Stimulated activated CD4-positive, alpha-beta T cell treated with anti-CD3 and anti-CD28 coated beads, Interleukin-1b, Interleukin-23, amount 100 ng/mL, for 4 hours (primary cell): ENCODE measurements at places on chromosomes 16 and 17.

DNA sequence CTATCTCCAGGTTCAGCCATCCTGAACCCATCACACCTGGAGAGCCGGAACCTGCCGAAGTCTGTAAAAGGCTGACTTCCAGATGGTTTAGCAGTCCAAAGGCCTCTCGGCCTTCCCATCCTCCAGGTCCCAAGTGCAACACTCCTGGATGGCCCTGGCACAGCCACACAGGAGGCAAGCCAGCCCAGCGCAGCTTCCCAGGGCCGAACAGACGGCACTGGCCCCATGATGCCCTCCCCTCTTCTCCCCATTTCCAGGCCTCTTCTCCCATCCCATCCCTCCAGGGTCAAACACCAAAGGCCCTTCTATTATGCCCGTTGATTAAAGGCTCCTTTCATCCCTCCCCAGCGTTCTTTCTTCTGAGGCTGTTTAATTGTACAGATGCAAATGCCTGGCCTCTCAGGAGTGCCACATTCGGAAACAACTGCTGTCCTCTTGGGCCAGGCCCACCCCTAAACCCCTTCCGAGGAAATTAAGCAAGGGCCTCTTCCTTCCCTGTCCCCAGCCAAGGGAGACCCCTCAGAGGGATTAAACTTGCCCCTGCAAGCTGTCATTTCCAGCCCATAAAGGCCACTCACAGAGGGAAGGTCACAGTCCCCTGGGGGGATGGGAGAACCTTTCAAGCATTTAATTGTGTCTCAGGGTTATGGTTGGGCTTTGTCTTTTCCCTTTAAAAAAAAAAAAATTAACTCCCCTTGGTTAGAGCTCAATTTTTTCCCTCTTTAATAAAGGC, 30.8 kb downstream of the AXIN2 start:
- no peak for DNase-seq

DNA sequence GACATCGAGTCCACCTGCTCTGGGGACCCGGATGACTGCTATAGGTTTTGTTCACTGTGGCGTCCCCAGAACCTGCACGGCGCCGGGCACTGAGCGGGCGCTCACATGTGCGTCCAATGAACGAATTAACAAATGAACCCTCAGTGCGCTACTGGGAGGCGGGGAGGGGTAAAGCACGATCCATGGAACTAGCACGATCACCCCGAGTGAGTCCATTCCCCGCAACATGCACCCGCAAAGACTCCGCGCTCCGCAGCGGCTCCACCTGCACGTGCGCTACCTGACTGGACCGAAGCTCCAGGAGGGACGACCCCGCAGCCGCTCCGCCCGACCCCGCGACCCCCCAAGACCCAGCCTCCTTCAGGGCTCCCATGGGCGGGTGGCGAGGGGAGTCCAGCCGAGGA, 491 bp downstream of the TRAP1 start:
- peak; percentile 40 for DNase-seq

DNA sequence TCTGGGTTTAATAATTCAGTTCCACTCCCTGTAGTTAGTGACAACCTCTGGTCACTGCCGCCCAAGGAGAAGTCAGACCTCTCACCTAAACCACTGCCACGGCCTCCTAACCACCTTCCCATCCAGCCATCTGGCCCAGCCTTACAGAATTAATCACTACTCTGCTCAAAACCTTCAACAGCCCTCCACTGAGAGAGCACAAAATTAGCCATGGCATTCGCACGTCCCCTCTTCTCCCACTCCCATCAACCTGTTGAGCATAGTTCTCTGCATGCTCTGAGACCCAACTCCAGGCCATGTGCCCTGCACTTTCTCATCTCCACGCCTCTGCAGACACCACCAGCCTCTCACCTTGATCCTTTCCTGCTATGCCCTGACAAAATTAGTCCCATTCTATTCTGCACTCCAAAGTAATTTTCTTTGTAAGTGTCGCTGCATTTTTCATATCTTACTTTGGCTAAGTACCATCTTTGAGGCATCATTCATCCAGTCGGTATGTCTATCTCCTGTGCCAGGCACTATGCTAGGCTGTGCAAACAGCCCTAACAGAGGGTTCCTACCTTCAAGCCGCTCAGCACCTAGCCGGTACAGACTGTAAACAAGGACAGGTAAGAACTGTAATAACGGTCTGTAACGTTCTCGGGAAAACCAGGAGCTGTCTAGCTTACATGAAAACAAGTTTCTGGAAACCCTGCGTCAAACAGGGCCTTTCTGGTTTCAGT, 963 bp downstream of the COPRS start:
- no peak for DNase-seq

DNA sequence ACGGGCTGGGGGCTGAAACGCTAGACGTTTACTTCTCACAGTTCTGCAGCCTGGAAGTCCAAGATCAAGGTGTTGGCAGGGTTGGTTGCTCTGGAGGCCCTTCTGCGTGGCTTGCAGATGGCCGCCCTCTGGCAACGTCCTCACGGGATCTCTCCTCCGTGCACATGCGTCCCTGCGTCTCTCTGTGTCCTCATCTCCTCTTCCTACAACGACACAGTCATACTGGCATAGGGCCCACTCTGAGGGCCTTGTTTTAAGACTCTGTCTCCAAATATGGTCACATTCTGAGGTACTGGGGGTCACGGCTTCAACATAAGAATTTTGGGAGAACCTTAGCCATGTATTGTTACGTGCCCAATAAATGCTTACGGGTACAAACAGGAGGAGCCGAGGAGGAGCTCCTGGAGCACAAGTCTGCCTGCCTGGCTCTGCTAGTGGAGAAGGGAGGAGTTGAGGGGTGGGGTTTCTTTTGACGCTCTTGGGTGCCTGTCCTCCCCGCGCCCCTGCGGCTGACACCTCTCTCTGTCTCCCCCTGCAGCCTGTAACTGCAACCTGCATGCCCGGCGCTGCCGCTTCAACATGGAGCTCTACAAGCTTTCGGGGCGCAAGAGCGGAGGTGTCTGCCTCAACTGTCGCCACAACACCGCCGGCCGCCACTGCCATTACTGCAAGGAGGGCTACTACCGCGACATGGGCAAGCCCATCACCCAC, 141.1 kb downstream of the NTN1 start:
- no peak for DNase-seq

GRCh38 chr16:78170494-78170933, 71.1 kb downstream of the WWOX start:
- no peak for DNase-seq

DNA sequence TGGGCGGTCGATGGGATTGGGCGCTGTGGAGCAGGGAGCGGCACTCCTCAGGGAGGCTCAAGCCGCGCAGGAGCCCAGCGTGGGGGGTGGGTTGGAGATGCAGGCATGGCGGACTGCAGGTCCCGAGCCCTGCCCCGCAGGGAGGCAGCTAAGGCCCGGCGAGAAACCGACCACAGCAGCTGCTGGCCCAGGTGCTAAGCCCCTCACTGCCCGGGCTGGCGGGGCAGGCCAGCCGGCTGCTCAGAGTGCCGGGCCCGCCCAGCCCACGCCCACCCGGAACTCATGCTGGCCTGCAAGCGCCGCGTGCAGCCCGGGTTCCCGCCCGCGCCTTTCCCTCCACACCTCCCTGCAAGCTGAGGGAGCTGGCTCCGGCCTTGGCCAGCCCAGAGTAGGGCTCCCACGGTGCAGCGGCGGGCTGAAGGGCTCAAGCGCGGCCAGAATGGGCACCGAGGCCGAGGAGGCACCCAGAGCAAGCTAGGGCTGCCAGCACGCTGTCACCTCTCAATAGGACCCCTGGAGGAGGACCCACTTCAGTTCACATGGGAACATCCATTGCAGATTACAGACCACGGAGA, 20.5 kb upstream of the METTL16 start:
- DNase-seq = no peak

GRCh38 chr17:39208893-39209292, 8.8 kb downstream of the RPL19 start:
- no peak for DNase-seq

GRCh38 chr17:15247891-15248529, 17.1 kb downstream of the PMP22 start:
- DNase-seq = no peak

GRCh38 chr17:64787921-64788271, 125.8 kb upstream of the SMURF2 start:
- no peak for DNase-seq

DNA sequence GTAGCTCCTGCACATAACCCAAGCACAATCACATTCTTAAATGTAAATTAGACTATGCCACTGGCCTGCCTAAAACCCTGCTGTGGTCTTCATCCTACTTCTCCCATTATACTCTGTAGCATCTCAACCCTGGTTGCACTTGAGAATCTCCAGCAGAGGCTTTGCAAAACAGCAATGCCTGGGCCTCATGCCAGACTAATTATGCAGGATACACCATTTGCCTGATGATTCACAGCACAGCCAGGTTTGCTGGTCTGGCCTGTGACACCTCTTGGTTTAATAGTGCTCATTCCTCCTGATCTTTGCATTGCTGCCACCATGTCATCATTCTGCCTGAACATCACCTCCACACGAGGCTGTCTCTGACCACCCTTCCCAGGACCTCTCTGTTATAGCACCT, 491.9 kb upstream of the TOM1L1 start:
- no peak for DNase-seq

GRCh38 chr17:49741009-49741691, 22.8 kb downstream of the FAM117A start:
- DNase-seq = no peak

- DNase-seq = no peak
These were observed 102.6 kb downstream of the GOSR1 start for GRCh38 chr17:30579610-30580315.

DNA sequence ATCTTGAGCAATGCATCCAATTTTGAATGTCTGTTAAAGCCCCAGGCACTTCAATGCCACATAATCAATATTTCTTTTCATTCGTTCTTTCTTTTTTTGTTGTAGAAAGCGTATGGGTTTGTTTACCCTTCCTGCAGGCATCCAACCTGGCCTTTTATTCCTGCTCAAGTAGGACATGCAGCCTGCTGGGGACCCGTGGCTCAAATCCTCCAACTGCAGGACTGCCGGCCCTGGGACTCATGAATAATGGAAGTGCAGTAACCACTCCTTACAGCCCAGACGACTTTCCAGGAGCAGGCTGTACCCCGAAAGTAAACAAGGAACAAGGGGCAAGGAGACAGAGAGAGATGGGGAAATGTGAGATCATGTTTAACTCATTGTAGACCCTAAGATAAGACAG, 126.4 kb downstream of the SALL1 start:
- DNase-seq = no peak

DNA sequence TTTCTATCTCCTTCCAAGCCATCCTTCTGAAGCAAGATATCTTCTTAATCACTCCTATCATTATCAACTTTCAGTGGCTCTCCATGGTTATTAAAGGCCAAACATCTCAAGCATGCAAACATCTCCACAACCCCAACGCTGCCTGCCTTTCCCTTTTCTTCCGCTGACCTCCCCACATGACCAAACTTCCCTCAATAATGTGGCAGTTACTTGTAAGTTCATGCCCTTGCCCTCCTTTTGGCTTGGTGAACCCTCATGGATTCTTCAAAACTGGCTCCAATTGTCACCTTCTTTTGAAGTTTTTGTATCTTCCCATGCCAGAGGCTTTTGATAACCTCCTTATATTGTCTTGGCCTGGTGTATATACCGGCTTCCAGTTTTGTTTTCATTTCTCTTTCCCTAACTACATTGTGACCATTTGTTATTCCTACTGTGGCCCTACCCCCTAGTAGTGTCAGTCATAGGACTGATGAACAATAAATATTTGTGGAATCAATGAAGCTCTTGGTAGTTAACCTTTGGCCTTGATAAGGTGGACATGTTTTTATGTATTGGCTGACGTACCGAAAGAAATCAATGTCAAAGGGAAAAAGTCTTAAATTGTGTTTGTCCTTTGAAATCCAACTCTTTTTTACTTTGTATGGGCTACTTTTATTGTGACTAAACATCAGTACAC, 19.9 kb upstream of the SMIM36 start:
- DNase-seq = no peak

DNA sequence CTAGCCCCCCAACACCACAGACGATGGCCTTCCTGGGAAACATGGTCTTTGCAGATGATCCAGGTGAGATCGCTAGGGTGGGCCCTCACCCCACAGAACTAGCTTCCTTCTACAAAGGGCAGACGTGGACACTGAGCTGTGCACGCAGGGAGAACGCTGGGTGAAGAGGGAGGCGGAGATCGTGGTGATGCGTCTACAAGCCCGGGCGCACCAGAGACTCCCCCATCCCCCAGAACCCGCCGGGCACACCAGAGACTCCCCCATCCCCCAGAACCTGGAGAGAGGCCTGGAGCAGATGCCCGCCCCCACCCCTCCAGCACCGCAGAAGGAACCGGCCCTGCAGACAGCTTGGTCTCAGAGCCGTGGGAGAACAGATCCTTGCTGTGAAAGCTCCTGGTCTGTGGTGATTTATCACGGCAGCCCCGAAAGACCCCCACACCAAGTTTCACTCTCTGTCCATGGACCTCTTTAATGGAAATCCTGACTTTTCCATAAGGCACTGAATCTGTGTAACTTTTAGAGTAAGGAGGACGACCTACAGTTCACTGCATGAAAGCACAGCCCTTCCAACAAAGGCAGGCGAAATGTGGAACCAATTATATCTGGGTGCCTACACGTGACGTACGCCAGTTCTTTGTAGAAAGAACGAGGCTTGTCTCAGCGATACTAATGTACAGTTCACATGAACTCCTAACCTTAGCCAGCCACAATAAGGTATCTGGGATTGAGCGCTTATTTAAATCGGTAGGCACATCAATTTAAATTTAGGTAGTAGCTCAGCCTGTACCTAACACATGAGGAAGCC, 88.5 kb downstream of the ANKRD11 start:
- DNase-seq = no peak

- DNase-seq = no peak
These were observed 42.8 kb upstream of the SALL1 start for GRCh38 chr16:51193879-51194278.

GRCh38 chr17:32445074-32445415, 735 bp downstream of the PSMD11 start:
- peak; percentile 28 for DNase-seq

DNA sequence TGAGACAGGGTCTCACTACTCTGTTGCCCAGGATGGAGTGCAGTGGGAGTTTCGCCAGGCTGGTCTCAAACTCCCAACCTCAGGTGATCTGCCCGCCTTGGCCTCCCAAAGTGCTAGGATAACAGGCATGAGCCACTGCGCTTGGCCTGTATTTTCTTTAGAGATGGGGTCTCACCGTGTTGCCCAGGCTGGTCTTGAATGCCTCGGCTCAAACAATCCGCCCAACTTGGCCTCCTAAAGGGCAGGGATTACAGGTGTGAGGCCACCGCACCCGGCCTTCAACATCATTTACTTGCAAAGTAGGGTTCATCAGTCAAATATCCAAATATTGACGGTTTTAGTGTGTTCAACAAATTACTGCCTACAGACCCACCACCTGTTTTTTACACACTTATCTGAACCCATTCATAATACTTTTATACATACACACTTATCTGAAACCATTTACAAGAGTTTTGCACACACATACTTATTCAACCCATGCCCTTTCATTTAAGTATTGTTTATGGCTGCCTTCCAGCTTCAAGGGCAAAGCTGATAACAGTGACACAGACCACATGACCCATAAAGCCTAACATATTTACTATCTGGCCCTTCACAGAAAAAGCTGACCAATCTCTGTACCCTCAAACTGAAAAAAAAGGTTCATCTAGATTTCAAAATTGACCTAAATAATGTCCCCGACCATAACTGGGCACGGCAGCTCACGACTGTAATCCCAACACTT, 11.9 kb downstream of the TMEM170A start:
- no peak for DNase-seq

- no peak for DNase-seq
These were observed 25.0 kb upstream of the BCAS3 start for GRCh38 chr17:60652454-60653247.

- no peak for DNase-seq
These were observed 28.8 kb downstream of the MSI2 start for GRCh38 chr17:57284984-57285646.

GRCh38 chr17:27322690-27323508, 29.0 kb downstream of the WSB1 start:
- DNase-seq = no peak

GRCh38 chr16:62583414-62583813, 547.2 kb upstream of the CDH8 start:
- DNase-seq = no peak
